ENCODE measurements at places on chromosomes 2 and 18.

GRCh38 chr18:37964885-37965571, 399.4 kb upstream of the CELF4 start:
- peaks cover 1% of the 10 kb centered on the region for H3K27me3 ChIP-seq
- H3K4me3 ChIP-seq = no peak overlapping the region
- no peaks in the 10 kb centered on the region for H3K4me1 ChIP-seq
- no peak overlapping the region for H3K27ac ChIP-seq

- no peak for DNase-seq
- H3K27ac ChIP-seq = no peak overlapping the region
- no peaks in the 10 kb centered on the region for H3K4me1 ChIP-seq
These were observed 128.0 kb upstream of the ALPP start for GRCh38 chr2:232250246-232251175.

GRCh38 chr18:30988440-30988839, 54.1 kb downstream of the DSC3 start:
- no peak overlapping the region for H3K27ac ChIP-seq
- H3K4me1 ChIP-seq = peaks cover 12% of the 10 kb centered on the region
- no peak for DNase-seq

DNA sequence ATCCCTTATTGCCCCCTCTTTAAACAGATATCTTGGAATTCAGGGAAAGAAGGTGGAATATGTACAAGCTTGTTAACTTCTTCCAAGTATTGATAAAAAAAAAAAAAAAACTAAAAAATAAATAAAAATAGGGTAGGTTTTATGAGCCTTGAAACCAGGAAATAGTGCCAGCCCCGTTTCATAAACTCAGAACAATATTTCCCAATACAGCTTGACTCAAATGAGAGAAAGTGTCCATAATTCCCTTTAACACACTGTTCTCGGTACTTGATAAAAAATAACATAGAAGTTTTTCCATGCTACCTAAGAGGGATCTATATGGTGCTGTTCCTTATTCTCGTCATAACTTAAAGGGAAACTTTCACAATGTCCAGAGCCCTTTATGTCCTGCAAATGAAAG, 17.9 kb upstream of the C2orf80 start:
- no peak overlapping the region for H3K4me3 ChIP-seq
- no peak overlapping the region for H3K27ac ChIP-seq
- H3K4me1 ChIP-seq = peaks cover 4% of the 10 kb centered on the region
- DNase-seq = no peak
- no peaks in the 10 kb centered on the region for H3K36me3 ChIP-seq

DNA sequence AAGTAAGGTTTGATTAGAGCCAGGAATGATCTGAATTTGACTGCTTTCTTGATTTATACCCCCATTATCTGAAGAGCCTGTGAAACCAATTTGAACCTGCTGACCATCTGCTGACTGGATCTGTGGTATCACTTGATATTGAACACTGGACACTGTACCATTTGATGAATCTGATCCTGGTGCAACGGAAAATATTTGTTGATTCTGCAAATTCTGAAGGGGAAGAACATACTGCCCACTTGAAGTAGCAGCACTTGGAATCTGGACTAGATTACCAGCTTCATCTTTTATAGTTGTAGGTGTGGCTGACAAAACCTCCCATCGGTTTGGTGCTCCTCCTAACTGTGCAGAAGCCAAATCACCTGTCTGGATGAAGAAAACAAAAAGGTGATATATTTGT, 9.3 kb downstream of the SP3 start:
- no peak for DNase-seq
- H3K4me3 ChIP-seq = no peak overlapping the region
- H3K4me1 ChIP-seq = peaks cover 43% of the 10 kb centered on the region
- no peaks in the 10 kb centered on the region for H3K27me3 ChIP-seq

GRCh38 chr2:1991126-1991525, 246.8 kb upstream of the PXDN start:
- H3K4me3 ChIP-seq = no peak overlapping the region
- no peaks in the 10 kb centered on the region for H3K36me3 ChIP-seq
- no peak overlapping the region for H3K27ac ChIP-seq
- peak; percentile 19 for DNase-seq
- peaks cover 59% of the 10 kb centered on the region for H3K27me3 ChIP-seq

- H3K4me3 ChIP-seq = no peak overlapping the region
- no peak for DNase-seq
- no peaks in the 10 kb centered on the region for H3K36me3 ChIP-seq
- no peak overlapping the region for H3K27ac ChIP-seq
These were observed 79.3 kb downstream of the VIT start for GRCh38 chr2:36775806-36776205.

DNA sequence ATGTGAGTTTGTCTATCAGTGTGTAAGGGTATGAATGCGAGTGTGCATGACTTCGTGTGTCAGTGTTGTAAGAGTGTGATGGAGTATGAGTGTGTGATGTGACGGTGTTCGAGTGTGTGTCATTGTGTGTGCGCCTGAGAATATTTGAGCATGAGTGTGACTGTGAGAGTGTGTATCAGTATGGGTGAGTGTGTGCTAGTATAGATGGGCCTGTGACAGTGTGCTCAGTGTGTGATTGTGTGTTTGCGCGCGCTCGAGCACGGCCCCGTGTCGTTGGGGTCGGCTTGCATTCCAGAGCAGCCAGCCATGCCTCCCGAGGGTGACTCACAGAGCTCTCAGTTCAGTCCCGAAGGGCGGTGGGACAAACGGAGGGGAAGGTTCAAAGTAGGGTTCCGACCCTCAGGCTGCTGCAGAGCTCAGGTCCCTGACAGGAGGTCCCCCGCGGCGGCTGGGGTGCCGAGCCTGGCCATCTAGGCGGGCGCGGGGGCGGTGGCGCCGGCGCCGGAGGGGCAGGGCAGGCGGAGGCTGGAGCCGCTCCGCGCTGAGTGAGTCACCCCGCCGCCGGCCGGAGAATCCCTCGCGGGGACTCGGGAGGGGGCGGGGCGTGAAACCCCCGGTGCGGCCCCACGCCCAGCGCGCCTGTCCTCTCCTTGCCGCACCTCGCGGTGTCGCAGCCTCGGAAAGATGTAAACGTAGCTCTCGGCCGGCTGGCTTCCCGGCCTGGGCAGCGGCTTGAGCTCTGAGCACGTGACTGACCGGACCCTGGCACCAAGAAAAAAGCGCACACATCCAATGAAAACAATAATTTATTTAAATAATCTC, 3.8 kb downstream of the DLX2 start:
- peaks cover 74% of the 10 kb centered on the region for H3K27me3 ChIP-seq
- H3K4me3 ChIP-seq = peak overlapping the region; percentile 51
- H3K36me3 ChIP-seq = no peaks in the 10 kb centered on the region
- DNase-seq = peak; percentile 69

DNA sequence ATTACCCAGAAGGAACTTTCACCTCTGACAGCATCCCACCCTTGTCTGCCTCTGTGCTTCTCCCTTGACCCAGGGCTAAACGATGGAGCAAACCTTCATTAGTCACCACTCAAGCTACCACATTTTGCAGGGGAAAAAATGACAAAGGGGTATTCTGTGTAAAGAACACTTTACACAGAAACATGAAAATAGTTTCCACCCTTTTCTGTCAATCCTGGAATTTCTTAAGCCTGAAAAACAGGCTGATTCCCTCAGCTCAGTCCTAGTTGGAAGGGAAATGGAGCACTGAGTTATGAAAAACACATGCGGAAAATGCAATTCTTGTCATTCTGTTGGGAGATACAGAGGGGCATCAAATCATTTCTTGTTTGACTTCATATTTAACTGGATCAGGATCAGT, 175.0 kb upstream of the HNRNPA3 start:
- H3K36me3 ChIP-seq = no peaks in the 10 kb centered on the region
- DNase-seq = no peak
- peaks cover 40% of the 10 kb centered on the region for H3K27me3 ChIP-seq
- no peak overlapping the region for H3K4me3 ChIP-seq

DNA sequence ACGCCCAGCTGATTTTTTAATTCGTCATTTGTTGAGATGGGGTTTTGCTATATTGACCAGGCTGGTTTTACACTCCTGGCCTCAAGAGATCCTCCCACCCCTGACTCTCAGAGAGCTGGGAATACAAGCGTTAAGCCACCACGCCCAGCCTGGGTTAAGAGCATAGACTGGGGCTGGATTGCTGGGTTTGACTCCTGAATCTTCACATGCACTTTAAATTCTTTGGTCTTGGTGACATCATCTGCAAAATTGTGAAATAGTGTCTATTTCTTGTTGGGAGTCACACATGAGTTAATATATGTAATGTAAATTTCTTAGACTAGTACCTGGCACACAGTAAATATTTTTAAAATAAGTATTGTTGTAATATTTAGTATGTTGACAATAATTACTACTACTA, 257.4 kb downstream of the DOK6 start:
- H3K27ac ChIP-seq = no peak overlapping the region
- peaks cover under 1% of the 10 kb centered on the region for H3K27me3 ChIP-seq
- no peaks in the 10 kb centered on the region for H3K4me1 ChIP-seq
- no peak overlapping the region for H3K4me3 ChIP-seq

GRCh38 chr2:106257135-106257534, 63.0 kb upstream of the UXS1 start:
- no peaks in the 10 kb centered on the region for H3K36me3 ChIP-seq
- no peaks in the 10 kb centered on the region for H3K4me1 ChIP-seq
- no peak overlapping the region for H3K4me3 ChIP-seq
- DNase-seq = no peak

DNA sequence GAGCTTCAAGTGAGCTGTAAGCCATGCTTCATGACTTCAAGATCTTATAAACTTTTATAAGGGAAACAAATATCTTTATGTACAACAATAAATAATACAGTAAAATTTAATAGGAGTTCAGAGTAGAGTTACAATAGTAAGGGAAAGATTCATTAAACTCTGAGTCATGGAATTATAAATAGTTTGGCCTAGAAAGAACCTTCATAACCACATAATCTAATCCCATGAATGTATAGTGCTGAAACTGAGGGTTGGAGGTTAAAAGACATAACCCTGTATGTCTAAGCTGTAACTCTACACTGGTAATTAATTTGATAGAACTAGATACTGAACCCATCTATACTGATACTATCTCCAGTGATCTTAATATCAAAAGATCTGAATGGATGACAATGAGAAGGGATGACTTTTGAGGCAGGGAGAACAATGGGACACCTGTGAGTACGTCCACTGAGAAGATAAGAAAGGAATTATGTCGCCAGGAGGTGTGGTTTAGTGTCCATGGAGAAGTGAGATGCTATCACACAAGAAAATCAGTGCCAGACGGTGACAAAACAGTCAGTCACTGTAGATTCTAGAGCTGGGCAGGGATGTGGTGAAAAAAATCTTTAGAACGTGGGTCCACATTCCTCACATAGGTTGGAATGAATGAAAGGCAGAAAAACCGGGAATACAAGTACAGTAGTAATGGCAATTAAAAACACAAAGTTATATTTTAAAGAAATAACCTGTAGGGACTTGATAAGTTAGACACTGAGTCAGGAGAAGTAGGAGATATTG, 1.1 kb downstream of the IL1F10 start:
- DNase-seq = no peak
- H3K4me3 ChIP-seq = no peak overlapping the region
- H3K36me3 ChIP-seq = no peaks in the 10 kb centered on the region
- H3K27me3 ChIP-seq = peaks cover 9% of the 10 kb centered on the region
- peak overlapping the region; percentile 26 for H3K27ac ChIP-seq

DNA sequence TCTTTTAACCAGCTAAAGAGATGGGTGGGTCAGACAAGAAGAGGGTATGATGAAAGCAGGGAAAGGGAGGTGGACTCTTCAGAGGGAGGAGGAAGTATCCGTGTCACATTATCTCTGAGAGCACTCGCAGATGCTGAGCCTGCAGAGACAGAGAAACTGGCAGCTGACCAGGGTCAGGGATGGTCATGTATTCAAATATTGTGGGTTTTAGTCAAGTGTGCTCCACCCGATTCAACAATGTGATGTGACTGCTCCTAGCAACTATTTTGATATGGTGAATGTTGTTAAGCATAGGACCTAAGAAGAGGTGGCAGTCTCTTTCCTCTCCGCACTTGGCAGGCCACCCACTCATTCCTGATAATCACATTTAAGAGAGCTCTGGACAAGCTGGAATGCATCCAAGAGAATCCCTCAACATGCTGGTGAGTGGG, 1.3 kb upstream of the CLIP4 start:
- peak overlapping the region; percentile 51 for H3K27ac ChIP-seq
- no peak for DNase-seq
- no peaks in the 10 kb centered on the region for H3K36me3 ChIP-seq
- H3K4me1 ChIP-seq = peaks cover 33% of the 10 kb centered on the region

DNA sequence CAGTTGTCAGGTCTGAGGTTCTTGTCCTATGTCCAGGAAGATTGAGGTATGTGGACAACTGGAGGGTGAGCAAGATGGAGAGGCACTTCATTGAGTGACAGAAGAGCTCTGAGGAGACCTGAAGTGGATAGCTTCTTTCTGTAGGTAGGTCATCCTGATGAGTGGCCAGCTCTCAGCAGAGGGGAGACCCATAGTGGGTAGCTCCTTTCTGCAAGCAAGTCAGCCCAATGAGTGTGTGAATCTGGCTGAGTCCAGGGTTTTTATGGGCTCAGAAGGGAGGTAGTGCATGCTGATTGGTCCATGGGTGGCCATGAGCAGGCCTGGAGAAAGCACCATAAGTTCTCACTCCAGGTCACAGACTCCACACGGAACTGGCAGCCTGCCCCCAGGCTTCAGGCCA, 92.6 kb upstream of the GALNT5 start:
- no peaks in the 10 kb centered on the region for H3K36me3 ChIP-seq
- H3K4me1 ChIP-seq = no peaks in the 10 kb centered on the region
- no peak for DNase-seq
- H3K27ac ChIP-seq = no peak overlapping the region
- H3K4me3 ChIP-seq = no peak overlapping the region

- no peak within 1 kb of the TSS for H3K4me3 ChIP-seq
- H3K4me1 ChIP-seq = peaks cover 10% of the 10 kb centered on the region
- no peak within 1 kb of the TSS for H3K27ac ChIP-seq
- DNase-seq = no peak
- no peaks in the 10 kb centered on the region for H3K36me3 ChIP-seq
These were observed at the start of gene FSHR for GRCh38 chr2:49154140-49154539. FSHR (minus strand) TSS chr2:49154515; CDS start chr2:49154417, 98 bp downstream.

- H3K4me3 ChIP-seq = no peak overlapping the region
- no peak overlapping the region for H3K27ac ChIP-seq
- H3K27me3 ChIP-seq = no peaks in the 10 kb centered on the region
- no peak for DNase-seq
- peaks cover 38% of the 10 kb centered on the region for H3K36me3 ChIP-seq
- H3K4me1 ChIP-seq = no peaks in the 10 kb centered on the region
These were observed 20.0 kb downstream of the LRRFIP1 start for GRCh38 chr2:237647176-237648015.

- no peak overlapping the region for H3K27ac ChIP-seq
- no peaks in the 10 kb centered on the region for H3K27me3 ChIP-seq
- no peaks in the 10 kb centered on the region for H3K4me1 ChIP-seq
- no peak for DNase-seq
- H3K4me3 ChIP-seq = no peak overlapping the region
These were observed 103.0 kb upstream of the FBXO11 start for GRCh38 chr2:48009256-48009655.

GRCh38 chr2:127790694-127791529, 20.1 kb downstream of the WDR33 start:
- H3K27me3 ChIP-seq = no peaks in the 10 kb centered on the region
- peaks cover 21% of the 10 kb centered on the region for H3K36me3 ChIP-seq
- no peak overlapping the region for H3K4me3 ChIP-seq
- H3K27ac ChIP-seq = no peak overlapping the region

DNA sequence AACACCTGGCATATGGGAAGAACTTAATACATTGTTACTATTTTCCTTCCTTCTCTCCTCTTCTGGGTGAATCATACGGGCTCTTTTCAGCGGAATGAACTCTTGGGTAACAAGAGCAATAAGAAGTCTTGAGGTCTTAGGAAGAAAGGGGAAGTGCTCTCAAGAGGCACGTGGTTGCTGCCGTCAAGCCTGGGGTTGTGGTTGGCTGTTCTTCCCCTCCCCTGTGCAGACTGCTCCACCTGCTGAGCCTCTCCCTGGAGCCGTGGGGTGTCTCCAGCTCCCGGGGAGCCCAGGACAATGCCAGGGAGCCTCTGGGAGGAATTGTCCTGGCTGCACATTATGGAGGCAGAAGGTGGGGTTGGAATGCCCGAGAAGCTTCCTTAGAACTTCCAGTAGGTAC, 19.4 kb downstream of the TOGARAM2 start:
- no peak overlapping the region for H3K27ac ChIP-seq
- peaks cover 4% of the 10 kb centered on the region for H3K27me3 ChIP-seq
- peaks cover 10% of the 10 kb centered on the region for H3K4me1 ChIP-seq
